Activated naive CD8-positive, alpha-beta T cell treated with anti-CD3 and anti-CD28 coated beads, Interleukin-2, amount 50 U/mL, for 16 hours (primary cell): ENCODE measurements at places on chromosomes 5 and 9.

DNA sequence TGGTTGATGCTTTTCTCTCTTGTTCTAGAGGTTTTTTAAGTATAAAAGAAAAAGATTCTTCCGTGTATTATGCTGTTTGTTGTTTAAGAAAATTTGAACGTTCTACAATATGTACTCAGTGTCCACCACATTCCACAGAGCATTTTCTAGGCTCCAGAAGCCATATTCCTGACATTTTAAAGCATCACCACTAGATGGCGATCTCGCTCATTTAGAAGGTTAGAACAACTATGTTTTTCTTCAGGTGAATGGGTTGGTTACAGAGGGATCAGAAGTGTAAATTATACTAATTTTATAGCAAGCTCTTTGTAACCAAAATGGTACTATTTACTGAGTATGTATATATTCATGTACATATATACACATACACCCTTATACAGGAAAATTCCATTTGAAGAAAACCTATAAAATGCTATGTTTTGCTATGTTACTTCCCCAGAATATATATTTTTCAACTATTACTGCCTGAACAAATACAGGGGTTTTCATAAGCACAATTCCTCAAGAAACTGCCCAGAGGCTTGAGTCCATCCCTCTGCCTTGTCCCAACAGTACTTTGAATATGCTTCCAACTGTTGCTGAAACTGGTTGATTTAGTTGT is 284.3 kb downstream of the CCDC171 start:
- DNase-seq: no peak

DNA sequence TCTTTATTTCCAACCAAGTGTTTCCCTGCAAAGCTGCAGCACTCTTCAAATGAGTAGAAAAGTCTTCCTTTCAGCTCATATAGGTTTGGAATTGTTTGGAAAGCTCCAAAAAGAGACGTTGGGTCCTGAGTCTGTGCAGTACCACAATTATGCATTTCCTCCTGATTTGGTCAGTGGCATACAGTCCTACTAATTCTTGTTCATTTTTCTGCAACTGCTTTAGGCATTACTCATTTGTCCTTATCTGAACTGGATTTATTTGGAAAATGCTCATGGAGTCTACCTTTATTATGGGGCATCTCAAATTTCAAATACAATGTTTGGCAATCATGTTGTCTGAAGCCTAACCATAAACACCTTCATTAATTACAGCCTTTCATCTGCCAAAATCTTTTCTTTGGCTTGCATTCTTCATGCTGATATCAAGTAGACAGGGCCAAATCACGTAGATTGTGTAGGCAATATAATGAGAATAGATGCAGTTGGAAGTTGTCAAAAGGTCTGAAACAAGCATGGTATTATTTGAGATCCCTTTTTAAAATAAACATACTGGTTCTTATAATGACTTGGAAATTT is 232.8 kb downstream of the TLE1 start:
- DNase-seq: no peak

GRCh38 chr5:56817263-56818014 is 2.1 kb downstream of the MAP3K1 start:
- no peak for DNase-seq

DNA sequence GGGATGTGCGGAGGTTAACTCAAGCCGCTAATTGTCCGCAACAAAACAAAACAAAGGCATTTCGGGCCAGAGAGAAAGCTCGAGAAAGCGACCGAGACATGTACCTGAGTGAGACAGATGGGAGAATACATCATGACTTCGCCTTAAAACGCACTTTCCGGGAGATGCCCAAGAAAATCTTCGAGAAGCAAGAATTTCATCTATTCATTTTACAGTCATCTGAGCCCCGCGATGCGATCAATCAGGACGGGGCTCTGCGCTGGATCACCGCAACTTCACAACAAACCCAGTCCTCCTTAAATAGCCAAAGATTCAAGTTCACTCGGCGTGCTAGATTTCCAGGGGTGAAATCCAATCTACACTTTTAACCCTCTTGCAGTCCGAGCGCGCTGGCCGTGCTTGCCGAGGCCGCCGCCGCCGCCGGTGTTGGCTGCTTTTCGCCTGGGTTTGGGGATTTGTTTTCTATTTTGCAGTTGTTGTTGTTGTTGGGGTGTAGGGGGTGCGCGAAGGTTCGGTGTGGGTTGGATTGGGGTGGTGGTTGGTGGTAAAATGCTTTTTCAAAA is 482 bp downstream of the NFIB start:
- no peak for DNase-seq

- DNase-seq: no peak
Observed at GRCh38 chr5:79728396-79728795, 38.8 kb downstream of the CMYA5 start.

DNA sequence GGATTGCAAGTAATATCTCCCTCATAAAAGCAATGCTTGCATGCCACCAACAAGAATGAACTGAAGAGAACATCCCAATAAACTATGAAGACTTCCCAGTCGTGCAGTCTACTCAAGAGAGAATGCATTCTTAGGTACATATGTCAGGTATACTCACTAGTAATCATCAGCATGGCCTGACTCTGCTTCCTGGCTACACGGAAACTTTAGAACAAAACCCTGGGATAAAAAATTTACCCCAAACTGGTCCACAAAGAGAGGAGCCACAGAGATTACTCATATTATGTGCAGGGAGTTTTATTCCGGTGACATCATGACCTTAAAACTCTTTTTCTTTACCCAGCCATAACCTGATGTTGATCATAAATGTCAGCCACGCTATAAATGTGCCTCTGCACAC is 57.5 kb upstream of the PAPPA start:
- DNase-seq: no peak

GRCh38 chr5:141865406-141865805 is 12.8 kb downstream of the PCDH1 start:
- DNase-seq: no peak

GRCh38 chr5:130222573-130222972 is 318.3 kb downstream of the CHSY3 start:
- no peak for DNase-seq

DNA sequence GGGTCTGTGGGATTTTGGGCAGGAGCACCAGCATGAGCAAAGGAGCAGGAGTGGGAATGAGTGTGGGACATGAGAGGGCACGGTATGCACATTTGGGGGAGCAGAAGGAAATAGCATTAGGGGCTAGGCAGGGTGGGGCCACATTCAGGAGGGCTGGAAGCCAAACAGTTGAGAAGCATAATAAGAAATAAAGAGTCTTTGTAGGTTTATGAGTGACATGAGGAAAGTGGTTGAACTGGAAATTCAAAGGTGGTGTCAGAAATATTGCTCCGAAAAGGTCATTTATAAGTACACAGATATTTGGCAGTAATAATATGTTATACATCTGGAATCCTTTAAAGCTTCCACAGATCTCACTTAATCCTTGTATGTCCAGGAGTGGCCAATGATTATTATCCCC is 26.4 kb downstream of the ARHGEF28 start:
- no peak for DNase-seq

DNA sequence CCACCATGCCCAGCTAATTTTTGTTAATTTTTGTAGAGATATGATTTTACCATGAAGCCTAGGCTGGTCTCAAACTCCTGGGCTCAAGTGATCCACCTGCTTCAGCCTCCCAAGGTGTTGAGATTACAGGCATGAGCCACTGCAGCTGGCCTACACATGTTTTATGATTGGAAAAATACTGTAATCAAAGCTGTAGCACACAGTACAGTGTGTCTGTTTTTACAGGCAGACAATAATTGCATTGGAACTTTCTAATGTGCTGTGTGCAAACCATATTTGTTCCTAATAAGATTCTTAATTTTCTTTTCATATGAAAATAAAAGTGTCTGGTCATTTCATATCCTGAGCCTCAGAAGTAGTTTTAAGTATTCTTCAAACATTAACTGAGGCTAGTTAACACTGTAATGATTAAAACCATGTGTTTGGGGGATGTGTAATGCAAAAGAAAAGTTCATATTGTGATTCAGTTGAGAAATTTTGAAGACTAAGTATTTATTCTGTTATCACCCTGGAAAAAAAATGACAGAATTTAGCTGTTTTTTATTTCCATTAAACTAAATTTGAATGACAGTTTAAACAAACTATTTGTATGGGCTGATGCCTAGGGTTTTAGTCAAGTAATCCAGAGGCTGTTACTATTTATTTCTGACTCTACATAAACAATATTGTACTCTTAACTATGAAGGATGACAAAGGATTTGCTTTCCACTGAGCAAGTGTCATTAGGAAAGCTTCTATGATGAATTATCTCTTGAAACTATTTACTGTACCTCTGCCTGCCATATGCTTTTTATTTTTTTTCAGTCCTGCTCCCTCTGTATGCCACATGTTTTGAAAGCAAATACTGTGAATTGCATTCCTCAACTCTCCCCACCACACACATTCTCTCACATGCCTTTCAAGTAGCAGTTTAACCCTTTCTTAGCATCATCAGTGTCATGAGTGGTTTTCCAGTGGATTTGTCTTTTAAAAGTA is 111.5 kb downstream of the MTREX start:
- DNase-seq: no peak

DNA sequence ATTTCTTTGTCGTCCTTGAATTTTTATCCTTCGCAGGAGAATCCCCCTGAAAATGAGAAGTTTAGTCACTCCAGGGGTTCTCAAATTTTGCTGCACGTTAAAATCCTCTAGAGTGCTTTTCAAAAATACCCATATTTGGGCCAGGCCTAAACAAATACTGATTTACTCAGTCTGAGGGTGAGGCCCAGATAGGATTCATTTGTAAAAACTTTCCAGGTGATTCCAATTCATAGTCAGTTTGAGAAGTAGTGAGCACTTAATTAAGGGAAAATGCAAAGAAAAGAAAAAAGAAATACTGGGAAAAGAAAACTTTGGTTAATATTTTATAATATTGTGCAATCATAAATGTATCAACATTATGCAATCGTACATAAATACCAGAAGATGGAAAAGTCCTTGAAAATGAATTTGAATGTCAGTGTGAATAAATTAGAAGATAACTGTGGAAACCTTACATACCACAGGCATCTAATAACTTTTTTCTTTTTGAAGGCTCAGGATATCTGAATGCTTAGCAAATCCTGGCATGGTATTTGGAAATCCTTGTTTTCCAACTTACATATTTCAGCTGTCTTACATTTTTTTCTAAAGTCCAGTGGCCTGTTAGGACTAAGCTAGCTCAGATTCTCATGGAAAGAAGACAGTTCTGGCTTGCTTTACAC is 116.5 kb upstream of the DAPK1 start:
- DNase-seq: no peak

GRCh38 chr5:179377421-179378115 is 32.3 kb upstream of the ADAMTS2 start:
- DNase-seq: no peak
